Stimulated activated CD8-positive, alpha-beta memory T cell treated with anti-CD3 and anti-CD28 coated beads, Interleukin-7, amount 100 ng/mL, for 1 hour (primary cell): ENCODE measurements at places on chromosomes 4 and X.

DNA sequence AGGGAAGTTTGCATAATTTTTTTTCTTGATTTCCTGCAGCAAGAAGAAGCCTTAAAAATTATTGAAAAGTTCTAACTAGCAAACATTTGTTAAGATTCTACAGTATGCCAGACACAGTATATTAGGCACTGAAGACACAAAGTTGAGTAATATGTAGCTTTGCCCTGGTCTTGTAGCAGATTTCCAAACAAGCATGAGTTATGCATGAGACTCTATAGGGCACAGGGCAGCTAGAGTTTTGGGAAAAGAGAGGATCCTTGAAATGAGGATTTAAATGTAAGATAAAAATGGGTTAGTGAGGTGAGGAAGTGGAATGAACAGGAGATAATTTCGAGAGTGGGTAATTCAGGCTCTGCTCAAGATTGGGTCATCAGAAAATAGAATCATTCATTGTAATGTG is 8.6 kb upstream of the GPRIN3 start:
- no peak for DNase-seq

GRCh38 chr4:106497271-106497670 is 128.7 kb upstream of the GIMD1 start:
- DNase-seq, result no peak

- no peak for DNase-seq
Measured at GRCh38 chr4:41571422-41571821, 33.5 kb downstream of the LIMCH1 start.

- DNase-seq, result no peak
Measured at GRCh38 chr4:170145120-170145519, 55.4 kb upstream of the AADAT start.

- no peak for DNase-seq
Measured at GRCh38 chr4:161291222-161291621, 872.6 kb downstream of the FSTL5 start.

DNA sequence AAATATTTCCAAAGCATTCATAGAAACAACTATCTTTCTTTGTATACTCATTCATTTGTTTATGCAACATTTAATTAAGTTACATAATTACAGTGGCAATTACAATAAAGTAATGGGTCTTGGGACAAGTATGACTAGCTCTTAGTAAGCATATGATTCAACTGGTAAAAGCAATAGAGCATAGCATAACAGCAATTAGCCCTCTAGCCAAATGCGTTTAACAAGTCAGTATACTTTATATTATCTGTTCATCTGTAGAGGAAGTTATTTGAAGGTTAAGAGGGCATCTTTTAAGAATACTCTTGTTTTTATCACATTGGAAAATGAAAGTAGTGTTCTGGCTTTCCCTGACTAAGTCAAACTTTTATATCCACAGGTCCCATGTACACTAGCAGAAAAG is 198.1 kb upstream of the UGT8 start:
- no peak for DNase-seq

DNA sequence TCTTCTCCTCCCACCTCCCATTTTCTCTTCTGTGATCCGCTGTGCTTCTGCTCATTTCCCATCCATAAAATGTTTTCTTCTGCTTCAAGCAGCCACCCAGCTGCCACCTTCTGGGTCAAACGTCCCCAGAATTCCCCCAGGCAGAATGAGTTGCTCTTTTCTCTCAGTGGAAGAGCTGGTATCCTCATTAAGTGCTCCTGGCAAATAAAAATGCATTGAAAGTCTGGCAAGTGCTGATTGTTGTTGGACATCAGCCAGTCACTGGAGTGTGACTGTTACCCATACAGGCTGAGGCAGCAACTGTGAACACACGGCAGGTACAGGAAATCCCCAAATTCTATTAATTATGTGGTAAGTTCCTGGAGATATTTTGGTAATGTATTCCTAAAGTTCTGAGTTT is 52.6 kb downstream of the LIMCH1 start:
- no peak for DNase-seq

DNA sequence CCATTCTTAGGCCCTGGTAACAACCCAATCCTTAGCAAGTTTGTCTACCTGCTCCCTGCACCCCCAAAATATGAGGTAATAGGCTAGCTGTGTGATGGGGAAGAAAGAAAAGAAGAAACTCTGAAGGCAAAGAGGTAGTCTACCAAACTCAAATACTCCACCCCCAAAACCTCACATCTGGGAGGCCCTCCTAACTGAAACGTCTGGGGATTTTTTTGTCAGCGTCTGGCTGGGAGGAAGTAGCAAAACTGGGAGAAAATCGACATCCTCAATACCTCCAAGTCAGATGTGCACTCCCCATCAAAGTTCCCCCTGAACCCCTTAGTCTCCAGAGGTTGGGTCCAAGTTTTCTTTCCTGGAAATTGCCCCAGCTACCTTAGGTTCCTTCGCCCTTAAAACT is 1.0 kb downstream of the LAMP2 start:
- DNase-seq, result no peak

GRCh38 chr4:138138774-138139173 is 103.4 kb downstream of the SLC7A11 start:
- no peak for DNase-seq

DNA sequence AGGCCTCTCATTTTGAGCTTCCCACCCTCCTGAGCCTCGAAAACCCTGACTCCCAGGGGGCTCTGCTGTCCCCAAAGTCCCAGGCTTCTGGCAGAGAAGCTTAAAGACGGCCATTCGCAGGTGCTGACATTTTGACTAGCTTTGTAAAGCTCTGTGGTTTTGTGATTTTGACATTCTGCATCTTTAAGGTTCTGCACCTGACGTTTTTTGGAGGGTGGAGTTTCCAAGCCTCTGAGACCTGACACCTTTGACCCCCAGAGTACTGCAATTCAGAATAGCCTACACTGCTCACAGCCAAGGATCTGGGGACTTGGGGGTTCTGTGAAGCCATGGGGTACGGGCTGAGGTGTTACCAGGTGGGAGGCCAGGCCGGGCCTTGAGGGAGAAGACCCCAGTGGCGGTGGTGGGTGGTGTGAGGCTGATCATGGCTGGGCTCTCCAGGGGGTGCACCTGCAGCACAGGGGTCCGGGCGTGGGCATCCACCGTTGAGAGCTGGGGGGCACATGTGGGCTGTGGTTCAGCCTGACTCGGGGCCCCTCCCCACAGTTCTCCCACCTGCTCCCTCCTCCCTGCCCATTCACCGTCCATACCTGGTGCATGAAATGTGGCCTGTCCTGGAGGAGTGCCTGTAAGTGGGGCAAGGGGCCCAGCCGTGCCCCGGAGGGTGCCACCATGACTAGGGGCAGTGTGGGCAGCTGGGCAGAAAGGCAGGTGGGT is 7.3 kb downstream of the FOXP3 start:
- no peak for DNase-seq

DNA sequence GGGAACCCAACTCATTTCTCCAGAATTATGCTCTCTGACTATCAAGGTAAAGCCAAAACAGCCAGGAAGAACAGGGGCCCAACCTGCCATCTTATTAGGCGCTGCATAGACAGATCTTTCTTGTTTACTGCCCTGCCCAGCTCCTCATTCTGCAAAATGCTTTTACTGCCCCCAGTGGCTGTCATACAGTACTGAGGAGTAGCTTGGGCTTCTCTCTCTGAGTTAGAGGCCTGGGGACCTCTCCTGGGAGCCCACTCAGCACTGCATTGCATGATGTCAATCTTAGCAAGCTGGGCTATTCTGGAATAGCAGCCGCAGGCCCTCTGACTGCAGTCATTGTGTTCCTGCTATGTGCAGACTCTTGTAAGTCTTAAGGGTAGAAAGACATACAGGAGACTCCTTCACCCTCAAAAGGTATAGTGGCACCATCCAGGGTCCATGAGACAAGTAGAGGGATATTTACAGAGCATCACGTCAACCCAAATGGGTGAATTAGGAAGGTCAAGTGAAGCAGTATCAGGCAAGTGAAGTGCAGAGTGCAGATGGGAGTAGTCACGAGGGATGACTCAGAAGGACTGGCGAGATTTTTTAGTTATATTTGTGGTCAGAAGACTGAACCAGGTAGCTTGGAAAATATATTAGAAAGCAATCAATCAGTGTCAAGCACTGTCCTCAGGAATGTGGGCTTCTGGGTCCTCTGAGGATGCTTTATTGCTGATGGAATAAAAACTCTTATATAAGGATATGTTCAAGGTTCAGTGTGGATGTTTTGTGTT is 294.1 kb upstream of the SFRP2 start:
- DNase-seq, result no peak

DNA sequence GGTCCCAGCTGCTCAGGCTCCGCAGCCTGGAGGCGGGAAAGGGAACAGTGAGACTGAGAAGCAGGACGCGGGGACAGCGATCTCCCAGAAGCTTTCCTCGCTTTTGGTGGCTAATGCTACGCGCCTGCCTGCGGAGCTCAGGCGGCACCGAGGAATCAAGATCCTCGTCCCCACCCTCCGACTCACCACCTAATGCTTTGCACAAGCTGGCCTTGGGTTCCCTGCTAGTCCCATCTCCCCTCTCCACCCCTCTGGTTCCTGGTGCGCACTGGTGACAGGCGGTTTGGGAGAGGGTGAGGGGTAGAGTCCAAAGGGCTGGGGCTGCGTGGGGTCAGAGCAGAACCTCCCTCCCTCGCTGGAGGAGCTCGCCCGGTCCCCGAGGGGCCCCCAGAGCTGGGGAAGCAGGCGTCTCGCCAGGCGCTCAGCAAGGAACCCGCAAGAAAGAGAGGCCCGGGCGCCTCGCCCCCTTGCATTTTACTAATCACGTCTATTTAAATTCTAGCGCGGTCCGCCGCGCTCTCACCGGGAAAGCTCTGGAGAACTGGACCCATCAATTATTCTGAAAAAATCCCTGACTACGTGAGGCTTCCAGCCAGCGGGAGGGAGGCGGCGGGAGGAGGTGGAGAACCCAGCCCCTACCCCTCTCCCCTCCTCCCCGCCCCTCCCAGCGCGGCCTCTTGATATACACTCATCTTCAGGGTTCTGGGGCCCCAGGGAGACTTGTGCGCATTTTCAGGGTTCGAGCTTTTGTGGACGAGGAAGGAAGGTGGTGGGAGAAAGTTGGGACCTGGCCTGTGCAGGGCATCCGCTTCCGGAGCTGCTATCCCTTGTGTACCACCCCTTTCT is 9.1 kb downstream of the POU4F2 start:
- DNase-seq, result no peak

GRCh38 chr4:67580577-67580976 is 22.1 kb downstream of the STAP1 start:
- DNase-seq, result no peak

GRCh38 chrX:56219700-56220099 is 12.5 kb upstream of the KLF8 start:
- no peak for DNase-seq

DNA sequence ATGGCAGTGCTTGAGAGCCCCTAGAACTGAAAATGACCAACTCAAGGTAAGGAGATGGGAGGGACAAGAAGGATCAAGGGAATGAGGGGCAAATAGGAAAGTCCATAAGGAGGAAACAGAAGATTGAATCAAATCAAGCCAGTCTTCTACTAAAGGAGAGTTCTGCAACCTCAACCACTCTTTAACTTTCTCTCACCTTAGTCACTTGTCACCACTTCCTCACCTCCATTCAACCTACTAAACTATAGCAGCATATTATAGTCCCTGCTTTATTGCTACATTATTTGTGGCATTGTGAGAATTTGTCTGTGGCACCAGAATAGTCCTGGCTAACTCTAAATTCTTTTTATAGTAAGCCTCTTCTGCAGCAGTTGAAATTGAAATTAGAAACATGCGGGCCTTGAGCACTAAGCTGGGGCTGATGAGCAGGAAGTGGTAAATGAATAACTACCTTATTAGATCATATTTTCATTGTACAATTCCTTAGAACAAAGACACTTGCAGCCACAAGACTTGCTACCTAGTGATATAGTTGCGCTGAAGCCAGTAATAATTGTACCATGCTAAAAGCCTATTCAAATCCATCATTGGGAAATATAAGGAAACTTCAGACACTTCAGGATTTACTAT is 336.9 kb downstream of the ZNF674 start:
- DNase-seq, result no peak

GRCh38 chr4:20019310-20020015 is 232.2 kb upstream of the SLIT2 start:
- no peak for DNase-seq

- DNase-seq, result no peak
Measured at GRCh38 chrX:153649915-153650782, 3.1 kb downstream of the DUSP9 start.

- DNase-seq, result no peak
Measured at GRCh38 chr4:117949621-117950020, 84.7 kb upstream of the NDST3 start.

- DNase-seq, result no peak
Measured at GRCh38 chrX:23334848-23335599, at the start of gene PTCHD1. TSS of gene PTCHD1 (plus strand) at chrX:23334849. CDS start at chrX:23334876, 27 bp downstream.

GRCh38 chrX:73847991-73848390 is 285.0 kb downstream of the CHIC1 start:
- DNase-seq, result no peak

- no peak for DNase-seq
Measured at GRCh38 chr4:184856277-184856609, 30.5 kb upstream of the ACSL1 start.

- no peak for DNase-seq
Measured at GRCh38 chr4:9877123-9877522, 95.7 kb downstream of the DRD5 start.

- no peak for DNase-seq
Measured at GRCh38 chr4:17589355-17589754, 12.4 kb downstream of the LAP3 start.

DNA sequence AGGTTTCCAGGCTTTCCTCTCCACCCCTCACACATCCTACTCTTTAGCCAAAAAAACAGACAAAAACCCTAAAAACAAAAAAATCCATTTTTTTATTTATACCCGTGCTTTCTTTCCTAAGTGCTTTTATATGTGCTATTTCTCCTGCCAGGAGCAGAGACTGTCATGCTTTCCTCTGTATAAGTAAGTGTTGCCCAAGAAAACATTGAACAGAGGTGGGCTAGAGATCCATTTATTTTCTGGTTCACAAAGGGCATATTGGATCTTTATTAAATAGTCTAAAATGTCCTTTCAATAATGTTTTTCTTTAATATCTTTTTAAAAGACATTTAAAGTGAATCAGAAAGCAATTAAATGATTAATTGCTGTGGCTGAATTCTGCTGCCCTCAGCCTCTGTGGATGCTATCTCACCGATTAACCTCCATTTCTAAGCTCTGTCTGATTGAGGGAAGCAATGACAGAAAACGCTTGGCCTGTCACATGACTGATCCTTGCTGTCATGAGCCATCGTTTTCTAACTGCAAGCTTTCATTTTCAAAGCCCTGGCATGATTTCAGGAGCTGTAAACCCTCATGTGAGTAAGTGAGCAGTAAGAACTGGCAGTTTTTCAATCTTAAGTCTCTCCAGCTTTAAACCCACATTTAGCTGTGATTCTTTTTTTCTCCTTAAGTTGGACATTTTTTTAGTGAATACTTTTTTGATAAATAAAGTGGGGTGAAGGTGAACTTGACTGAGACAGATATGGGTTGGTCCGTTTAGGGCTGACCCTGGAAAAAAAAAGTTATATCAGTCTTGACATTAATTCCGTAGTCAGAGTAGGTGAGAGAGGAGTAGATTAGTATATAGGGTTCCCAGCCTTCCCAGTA is 180.7 kb upstream of the PGRMC2 start:
- DNase-seq, result no peak

- DNase-seq, result no peak
Measured at GRCh38 chrX:15616531-15616930, 15.8 kb upstream of the ACE2 start.

- no peak for DNase-seq
Measured at GRCh38 chr4:81454499-81454898, 17.2 kb downstream of the RASGEF1B start.
